ENCODE measurements at places on chromosomes 7 and 10.

- peak; percentile 100 for DNase-seq
These were observed 65.5 kb downstream of the CUX1 start for GRCh38 chr7:101882595-101883564.

DNA sequence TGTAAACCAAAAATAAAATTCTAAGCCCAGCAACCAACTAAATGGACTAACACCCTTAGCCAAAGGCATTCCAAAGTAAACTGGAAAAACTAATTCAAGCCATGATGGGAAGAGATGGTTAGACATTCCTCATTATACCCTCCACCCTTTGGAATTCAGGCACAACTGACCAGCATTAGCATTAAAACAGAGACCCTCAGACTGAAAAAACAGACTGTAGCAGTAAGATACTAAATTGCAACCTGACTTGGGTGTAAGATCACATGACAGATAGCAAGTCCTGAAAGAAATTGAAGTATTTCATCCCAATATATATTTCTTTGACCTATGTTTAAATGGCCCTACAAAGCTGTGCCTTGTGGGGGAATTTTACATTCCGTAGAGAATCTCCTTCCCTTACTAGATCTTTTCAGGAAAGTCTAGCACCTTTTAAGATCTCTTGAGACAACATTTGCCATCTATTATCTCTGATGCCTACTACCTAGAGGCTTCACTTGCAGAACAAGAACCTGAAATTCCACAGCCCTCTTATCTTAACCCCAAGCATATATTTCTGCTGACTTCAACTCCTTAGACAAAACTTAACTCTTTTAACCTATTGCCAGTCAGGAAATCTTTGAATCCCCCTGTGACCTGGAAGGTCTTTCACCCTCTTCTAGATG, 750.2 kb upstream of the IGFBP3 start:
- no peak for DNase-seq

GRCh38 chr7:115724400-115725056, 306.0 kb downstream of the TFEC start:
- peak; percentile 6 for DNase-seq

DNA sequence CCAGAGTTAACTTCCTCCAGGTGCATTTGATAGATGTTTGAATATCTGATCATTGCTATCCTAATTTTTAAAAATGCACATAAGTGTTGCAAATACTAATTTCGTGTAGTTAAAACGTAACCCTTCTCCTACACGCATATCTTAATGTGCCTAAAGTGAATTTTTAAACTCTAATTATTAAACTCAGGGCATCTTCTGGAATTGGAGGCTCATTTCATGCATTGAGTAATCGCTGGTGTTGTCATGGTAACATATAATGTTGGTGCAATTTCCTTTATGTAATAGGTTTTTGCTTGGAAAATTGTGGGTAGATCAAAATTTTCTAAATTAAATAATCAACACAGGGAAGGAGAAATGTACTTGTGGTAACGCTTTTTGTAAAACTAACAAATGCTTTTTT, 56.2 kb downstream of the ARMC3 start:
- DNase-seq = peak; percentile 14

DNA sequence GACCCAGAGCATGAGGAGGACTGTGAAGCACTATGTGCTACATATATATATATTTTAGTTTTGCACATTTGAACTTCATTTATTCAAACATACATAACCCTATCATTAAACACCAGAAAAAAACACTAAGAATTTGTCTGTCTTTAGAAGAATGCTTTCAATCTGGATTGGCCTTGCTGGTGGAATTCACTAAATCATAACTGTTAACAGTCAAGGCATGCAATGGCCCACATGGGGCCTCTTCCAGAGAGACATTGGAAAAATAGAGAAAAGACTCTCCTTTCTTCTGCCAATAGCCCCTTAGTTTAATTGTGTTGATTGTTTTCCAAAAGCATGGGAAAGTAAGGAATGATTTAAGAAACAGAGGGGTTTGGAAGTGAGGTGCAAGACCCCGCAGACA, 77.9 kb downstream of the MRPL32 start:
- DNase-seq = no peak

DNA sequence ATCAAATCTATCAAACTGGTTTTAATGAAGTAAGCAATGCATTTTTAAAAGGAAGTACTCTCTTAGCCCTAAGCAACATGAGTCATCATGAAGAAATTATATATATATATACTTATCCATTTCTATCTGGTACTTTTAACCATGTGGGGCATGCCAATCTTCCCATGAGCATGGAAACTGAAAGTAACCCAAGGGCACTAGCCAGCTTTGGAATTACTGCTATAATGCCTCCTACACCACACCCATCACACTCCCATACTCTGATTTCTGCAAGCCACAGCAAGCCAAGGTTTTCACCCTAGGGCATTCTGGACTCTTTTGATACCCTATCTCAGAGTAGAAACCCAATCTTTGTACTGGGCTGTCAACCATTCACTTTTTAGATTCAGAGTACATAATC, 204.6 kb downstream of the IMMP2L start:
- DNase-seq = peak; percentile 13

DNA sequence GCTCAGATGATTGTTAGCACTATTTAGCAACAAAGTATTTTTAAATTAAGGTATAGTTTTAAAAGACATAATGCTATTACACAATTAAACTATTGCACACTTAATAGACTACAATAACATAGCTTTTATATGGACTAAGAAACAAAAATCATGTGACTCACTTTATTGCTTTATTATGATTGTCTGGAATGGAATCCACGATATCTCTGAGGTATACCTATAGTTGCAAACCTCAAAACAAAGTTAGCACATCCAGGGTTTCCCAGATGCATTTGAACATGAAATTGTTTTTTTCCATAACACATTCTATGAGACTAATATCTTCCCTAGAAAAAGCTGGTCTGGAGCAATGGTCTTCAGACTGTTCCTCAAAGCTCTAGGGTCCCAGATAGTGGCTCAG, 18.3 kb upstream of the RPEL1 start:
- peak; percentile 72 for DNase-seq

DNA sequence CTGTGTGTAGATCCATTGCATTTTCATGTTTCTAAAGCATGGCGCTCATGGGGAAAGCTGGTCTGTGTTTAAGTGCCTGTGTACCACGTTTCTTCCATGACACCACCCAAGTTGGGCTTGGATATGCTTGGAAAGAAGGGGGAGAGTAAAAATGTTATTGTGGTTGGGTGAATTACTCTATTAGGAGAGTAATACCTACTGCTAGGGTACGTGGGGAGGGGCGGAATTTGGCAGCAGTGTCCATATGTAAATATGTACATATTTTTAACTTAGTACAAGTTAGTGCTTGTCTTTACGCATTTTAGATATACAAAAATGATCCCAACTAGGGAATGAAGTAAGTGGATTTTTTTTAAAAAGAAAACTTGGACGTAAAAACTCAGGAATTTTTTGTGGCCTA, 42.9 kb upstream of the SAMD8 start:
- DNase-seq = no peak

DNA sequence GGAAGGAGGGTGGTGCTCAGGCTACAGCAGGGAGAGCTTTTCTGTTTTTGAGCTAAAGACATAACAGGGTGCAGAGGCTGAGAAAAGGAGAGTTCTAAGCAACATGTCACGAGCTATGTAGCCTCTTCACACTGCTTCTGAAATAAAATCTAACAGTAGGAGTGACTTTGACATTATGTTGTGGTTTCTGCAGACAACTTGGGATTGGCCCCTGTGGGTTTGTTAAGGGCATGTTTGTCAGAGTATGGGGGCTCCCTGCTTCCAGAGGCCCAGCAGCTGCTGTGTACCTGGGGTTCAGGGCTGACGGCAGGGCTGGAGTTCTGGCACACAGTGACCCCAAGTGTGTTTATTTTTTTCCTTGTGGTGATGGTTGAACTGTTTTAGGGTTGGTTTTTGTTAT, 24.7 kb downstream of the MMRN2 start:
- no peak for DNase-seq

- DNase-seq = peak; percentile 75
These were observed 58.7 kb downstream of the INPP5F start for GRCh38 chr10:119784340-119785067.

DNA sequence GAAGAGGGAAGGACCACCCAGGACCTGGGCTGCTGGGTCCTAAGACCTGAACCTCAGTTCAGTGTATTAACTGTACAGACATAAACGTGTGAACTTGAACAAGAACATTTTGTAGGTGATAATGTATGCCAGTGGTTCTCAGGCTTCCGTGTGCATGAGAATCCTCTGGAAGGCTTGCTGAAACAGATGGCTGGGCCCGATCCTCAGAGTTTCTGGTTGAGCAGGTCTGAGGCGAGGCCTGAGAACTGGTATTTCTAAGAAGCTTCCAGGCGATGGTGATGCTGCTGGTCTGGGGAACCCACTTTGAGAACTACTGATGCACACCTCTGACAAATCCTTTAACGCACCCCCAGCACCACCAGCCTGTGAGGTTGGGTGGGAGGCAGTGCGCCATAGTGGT, 70.4 kb downstream of the CDH23 start:
- no peak for DNase-seq

GRCh38 chr10:125112697-125113494, 47.5 kb downstream of the CTBP2 start:
- no peak for DNase-seq

DNA sequence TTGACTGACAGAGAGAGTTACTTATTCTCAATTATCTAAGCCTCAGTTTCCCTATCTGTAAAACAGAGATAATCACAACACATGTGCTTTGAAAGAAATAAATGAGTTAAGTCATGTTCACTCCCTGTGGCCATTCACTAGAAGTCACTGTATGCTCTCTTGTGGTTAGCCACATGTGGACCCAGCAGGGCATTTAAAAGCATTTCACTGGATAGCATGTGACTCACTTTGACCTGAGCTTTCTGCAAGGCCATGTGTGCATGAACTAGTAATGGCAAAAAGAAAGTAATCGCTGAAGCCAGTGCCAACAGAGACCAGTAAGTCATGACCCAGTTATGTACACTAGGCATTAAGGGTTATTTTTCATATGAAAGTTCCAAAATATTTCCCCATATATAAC, 557.0 kb upstream of the IGFBP3 start:
- peak; percentile 68 for DNase-seq

- peak; percentile 62 for DNase-seq
These were observed 233.0 kb downstream of the CACNA2D1 start for GRCh38 chr7:82210416-82211184.

Data from amniotic epithelial cell (primary cell).